Gastroesophageal sphincter (tissue), 4 donors: ENCODE measurements at places on chromosomes 4 and X.

DNA sequence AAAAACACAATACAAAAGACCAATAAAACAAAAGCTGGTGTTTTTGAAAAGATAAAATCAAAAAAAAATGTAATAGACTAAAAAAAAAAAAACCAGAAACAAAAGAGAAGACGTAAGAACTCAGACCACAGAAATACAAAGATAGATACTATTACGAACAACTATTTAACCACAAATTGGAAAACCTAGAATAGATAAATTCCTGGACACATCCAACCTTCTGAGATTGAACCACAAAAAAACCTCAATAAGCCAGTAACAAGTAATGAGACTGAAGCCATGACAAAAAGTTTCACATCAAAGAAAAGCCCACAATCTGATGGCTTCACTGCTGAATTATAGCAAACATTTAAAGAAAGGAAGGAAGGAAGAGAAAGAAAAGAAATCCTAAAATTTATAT is 16.2 kb downstream of the RCHY1 start:
- ATAC-seq: no peak

DNA sequence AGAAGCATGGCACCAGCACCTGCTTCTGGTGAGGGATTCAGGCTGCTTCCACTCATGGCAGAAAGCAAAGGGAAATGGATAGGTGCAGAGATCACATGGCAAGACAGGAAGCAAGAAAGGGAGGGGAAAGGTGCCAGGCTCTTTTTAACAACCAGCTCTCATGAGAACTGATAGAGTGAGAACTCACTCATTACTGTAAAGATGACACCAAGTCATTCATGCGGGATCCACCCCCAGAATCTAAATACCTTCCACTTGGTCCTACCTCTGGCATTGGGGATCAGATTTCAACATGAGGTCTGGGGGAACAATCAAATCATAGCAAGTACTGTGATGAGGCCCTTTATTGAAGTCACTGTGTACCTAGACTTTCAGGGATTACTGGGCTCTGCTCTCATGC is 72.0 kb upstream of the PRDM5 start:
- no peak for ATAC-seq

DNA sequence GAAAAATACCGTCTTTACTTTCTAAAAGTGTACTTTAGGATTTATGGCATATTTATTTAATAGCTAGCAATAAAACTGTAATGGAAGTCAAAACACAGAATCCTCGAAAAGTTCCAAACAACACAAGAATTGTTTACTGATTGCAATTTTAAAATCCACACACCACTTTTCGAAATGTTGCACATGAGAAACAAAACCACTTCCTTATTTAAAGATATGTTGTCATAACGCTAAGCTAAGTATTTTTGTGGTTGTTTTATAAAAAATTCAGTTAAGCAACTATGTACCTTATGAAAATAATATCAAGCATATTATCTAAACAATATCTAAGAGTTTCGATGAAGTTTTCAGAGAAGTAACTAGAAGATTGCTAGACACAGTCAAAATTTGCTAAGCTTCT is 344 bp downstream of the TMPRSS11D start:
- no peak for ATAC-seq

GRCh38 chr4:2852481-2852921 is 8.9 kb downstream of the ADD1 start:
- ATAC-seq: peak; percentile 68

- no peak for ATAC-seq
Measured at GRCh38 chr4:113009461-113009860, 40.0 kb upstream of the ANK2 start.

DNA sequence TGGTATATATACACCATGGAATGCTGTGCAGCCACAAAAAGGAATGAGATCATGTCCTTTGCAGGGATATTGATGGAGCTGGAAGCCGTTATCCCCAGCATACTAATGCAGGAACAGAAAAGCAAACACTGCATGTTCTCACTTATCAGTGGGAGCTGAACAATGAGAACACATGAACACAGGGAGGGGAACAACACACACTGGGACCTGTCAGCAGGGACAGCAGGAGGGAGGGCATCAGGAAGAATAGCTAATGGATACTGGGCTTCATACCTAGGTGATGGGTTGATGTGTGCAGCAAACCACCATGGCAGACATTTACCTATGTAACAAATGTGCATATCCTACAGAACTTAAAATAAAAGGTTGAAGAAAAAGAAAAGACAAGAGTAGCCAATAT is 81.1 kb upstream of the ADAD1 start:
- ATAC-seq: no peak
